Inflammatory macrophage treated with lipopolysaccharide for 1 hour (primary cell): ENCODE measurements at places on chromosomes 11 and 22.

DNA sequence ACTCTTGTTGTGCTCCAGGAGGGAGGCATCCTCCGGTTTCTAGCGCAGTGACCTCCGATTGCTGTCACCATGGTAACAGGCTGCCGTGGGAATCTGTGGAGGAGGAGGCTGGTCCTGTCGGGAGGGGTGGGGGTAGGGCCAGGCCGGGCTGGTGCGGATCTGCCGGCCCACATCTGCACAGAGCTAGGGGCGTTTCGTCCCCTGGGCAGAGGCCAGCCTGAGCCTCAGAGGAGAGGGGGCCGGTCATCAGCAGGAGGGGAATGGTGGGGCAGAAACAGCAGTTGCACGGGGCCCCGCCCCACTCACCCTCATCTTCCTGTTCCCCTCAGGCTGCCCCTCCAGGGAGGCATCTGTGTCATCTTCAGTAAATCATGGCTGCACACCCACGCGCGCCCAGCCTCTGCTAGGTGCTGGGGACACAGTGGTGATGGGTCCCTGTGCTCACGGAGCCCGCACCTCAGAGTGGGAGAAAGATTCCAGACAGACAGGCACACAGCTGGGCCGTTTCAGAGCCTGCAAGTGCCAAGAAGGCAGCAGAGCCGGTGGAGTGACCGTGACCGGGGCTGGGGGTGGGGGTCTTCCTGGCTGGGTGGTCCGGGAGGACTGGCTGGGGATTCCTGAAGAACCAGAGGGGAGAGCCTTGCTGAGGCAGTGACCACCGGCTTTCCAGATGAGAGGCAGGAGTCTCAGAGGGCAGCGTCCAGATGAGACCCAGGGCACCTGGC is 120.5 kb downstream of the CACNA1I start:
- DNase-seq = no peak

GRCh38 chr11:58023435-58023931 is at the start of gene OR9Q1:
Gene OR9Q1 (plus strand): TSS chr11:58023881. CDS start chr11:58179445, 155,564 bp downstream.
- DNase-seq = no peak

DNA sequence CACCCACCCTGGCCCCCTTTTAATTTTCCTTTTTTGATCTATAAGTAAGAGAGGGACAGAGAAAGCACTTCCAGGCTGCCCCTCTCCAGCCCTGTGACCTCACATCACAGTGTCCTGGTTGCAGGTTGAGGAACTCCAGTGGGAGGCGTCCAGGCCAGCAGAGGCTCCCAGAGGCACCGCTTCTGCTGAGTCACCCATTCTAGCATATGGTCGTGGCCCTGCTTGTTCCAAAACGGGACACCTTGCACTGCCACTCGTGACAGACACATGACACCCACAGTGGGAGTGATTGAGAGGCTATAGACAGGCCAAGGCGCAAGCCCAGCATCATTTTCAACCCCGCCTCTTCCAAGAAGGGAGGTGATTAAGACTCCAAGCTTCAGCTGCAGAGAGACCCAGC is 16.0 kb upstream of the TMPRSS4 start:
- peak; percentile 79 for DNase-seq

DNA sequence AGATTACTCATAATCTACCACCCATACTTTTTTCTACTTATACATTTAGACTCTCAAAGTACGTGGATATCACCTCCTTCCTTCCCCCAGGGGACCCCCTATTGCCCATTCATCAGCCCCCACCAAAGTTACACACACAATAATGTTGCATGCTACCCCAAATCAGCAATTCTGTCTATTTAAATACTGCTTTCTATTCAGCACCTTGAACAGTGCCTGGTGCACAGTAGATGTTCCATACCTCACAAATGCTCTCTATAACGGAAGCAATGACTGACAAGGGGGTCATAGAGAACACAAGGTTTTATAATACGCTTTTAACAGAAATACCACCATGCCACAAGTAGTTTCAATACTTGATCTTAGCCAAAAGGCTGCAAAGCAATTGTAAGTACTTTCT is 370.7 kb downstream of the MIAT start:
- DNase-seq = no peak

- DNase-seq = no peak
Observed at GRCh38 chr22:46612904-46613605, 7.1 kb upstream of the GRAMD4 start.

DNA sequence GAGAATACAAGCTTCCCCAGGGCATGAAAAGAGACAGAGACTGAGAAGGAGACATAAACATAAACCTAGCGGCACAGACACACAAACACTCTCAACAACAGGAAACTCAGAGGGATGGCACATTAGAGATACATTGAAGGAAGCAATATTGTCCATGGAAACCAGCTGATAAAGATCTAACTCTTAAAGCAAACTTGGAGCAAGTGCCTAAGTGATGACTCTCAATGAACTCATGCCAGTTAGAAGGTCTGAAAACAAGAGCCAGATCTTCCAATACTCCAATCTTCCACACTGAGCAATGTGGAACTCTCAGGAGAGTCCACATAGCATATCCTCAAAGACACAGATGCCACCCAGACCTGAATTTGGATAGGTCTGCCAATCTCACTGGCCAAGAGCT is 168.8 kb upstream of the ISX start:
- DNase-seq = no peak
